Left colon (tissue), 2 donors: ENCODE measurements at places on chromosomes 5 and 9. TPM values are rescaled to one million over a fixed set of nuclear protein-coding genes. Genes with fewer than 3 reads are reported as not detected.
A peak's percentile ranks its signal among the peaks of the same experiment; 100 is the strongest.

Gene TRMT10B
- total RNA-seq: 7.2 TPM

Gene PCDHGB1
- 1.1 TPM for total RNA-seq

GRCh38 chr5:75465480-75465879 lies 45.9 kb downstream of the CERT1 start:
- DNase-seq: no peak

- DNase-seq: peak; percentile 36
Measured at GRCh38 chr5:136058039-136058971, 29.5 kb downstream of the TGFBI start.

Gene SUSD3
- 2.0 TPM for total RNA-seq

DNA sequence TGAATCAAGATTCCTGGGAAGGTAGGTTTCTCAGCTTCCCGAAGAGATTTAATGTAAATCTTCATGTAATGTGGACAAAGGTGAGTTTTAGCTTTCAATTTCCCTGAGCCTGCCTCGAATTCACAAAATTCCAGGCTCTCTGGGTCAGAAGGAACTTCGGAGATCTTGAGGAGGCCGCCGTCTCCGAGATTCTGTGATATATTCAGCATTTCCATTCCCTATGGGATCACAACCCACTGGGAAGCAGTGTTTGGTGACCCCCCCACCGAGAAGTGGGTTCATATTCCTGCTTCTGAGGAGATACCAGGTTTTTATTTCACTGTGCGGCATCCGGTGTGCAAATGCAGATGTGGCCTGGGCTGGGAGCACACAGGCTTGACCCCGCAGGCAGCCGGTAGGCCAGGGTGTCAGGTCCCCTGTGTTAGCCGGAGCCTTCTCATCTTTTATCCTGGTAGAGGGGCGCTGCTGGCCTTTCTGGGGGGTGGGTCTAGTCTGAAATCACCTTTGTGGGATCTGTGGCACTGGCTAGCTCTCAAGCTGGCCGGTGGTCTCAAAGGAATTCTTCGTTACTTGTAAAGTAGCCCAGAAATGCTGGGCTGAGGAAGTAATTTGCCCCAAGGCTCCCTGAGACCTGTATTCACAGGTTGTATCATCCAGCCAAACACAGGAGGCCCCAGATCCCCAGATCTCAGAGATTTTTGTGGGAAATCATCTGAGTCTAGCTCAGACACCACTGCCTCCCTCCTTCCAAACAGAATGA lies 1.4 kb downstream of the PLEKHG4B start:
- no peak for DNase-seq

Gene CATSPER3
- 0.70 TPM for total RNA-seq

- DNase-seq: peak; percentile 84
Measured at GRCh38 chr5:132063090-132063911, 2.8 kb downstream of the IL3 start.

- no peak for DNase-seq
Measured at GRCh38 chr9:132486706-132487350, 76.8 kb downstream of the CFAP77 start.
